ENCODE measurements at places on chromosomes 7 and 10.
A peak's percentile ranks its signal among the peaks of the same experiment; 100 is the strongest.

DNA sequence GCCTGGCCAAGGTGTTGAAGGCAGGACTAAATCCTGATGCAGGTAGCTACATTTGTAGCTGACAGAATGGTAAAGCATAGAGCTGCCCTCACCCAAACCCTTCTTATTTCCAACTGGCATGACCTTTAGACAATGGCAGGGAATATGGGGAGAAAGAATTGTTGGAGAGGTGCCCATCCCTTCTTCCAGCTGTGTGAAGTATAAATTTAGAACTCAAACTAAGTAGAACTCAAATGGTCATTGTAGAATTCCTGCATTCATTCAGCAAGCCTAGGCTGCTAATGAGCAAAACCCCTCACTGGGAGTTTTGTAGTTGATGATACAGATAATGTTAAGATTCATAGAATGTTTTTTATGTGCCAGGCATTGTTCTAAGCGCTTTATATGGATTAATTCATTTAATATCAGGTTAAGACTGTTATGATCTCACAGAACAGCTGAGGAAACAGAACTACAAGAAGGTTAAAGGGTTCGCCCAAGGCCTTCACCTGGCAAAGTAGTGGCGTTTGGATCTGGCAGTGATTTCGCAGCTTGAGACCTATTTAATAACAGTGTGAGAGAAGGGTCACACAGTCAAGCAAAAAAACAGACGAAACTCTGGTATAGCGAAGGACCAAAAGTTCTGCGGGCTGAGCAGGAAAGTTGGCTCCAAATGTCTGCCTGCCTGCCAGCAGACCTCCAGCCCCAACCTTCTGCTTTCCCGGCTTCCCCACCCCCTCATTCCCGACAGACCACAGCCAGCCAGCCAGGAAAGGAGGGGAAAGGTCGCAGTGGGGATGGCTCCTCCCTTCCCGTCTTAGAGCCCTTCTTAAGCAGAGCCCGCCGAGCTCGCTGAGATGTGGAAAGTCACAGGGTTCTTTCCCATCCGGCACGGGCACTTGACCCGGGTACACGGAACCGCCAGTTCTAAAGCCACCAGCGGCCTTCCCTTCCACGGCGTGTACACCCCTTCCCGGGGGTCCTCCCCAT, 1.6 kb upstream of the HILPDA start:
- peak; percentile 16 for DNase-seq

DNA sequence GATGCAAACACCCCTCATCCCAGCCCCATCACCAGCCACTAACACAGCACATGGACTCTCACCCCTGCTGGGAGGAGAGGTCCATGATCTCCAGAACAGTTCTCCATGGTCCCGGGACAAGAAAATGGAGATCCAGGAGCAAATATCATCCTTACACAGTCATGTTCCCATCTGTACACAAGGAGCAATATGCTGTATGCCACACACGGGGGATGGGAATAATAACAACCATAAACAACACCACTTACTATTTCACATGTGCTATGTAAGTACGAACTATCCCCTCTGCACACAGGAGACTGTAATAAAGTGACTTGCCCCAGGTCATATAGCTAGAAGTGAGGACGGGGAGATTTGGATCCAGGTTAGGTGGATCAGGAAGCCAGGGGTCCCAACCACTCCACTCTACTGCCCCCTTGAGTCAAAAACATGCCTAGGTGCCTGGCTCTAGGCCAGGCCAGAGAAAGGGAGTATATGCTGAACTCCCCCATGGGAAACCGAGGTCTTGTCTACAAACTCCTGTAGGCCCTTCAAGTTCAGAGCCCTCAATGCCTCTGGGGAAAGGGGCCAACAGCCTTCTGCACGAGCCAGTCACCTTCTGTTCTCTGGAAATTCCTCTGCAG, 34.1 kb downstream of the LRRC20 start:
- no peak for DNase-seq

GRCh38 chr10:50739618-50740292, at the start of gene ASAH2B:
ASAH2B (plus strand) TSS chr10:50739936; CDS start chr10:50745131, 5,195 bp downstream.
- peak; percentile 48 for DNase-seq

- DNase-seq = peak; percentile 52
Observed at GRCh38 chr10:17835688-17836087, 26.5 kb downstream of the MRC1 start.

- DNase-seq = no peak
Observed at GRCh38 chr10:100729862-100730724, 15.3 kb upstream of the PAX2 start.

GRCh38 chr7:27955011-27955410, 215.0 kb downstream of the TAX1BP1 start:
- no peak for DNase-seq

DNA sequence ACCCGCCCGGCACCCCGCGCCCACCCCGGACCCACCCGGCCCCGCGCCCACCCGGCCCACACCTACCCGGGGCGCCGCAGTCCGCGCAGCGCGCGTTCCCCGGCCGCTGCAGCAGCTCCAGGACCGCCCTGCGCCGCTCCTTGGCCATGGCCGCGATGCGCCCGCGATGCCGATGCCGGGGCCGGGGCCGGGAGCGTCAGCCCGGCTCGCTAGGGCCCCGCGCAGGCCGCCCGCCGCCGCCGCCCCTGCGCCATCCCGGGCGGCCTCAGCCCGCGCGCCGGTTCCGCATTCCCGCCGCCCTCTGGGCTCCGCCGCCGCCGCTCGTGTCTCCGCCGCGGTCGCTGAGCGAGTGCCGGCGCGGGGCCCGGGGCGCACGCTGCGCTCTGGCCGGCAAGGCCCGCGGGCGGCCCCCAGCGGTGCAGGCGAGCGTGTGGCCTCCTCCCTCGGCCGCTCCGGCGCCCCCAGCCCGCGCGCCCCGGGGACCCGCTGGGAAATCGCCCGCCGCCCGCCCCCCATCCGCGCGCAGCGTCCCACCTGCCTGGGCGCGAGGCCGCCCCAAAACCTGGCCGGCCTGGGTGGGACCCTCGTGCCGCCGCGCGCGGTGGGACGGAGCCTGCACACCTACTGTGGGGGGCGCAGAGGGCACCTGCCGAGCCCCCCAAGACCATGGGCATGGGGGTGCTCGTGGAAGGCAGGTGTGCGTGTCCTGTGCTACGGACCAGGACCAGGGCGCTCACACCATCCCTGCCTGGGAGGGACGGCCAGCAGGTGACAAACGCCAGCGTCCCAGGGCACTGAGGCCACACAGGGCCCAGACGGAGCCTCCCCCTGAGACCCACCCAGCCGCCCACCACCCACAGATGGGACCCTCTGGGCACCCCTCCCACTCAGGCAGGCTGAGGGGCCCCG, at the start of gene ADAP1:
TSS of gene ADAP1 (minus strand) at position 351 of the 909 bp plus-strand sequence. CDS start at position 148, 203 bp downstream.
- DNase-seq = no peak

DNA sequence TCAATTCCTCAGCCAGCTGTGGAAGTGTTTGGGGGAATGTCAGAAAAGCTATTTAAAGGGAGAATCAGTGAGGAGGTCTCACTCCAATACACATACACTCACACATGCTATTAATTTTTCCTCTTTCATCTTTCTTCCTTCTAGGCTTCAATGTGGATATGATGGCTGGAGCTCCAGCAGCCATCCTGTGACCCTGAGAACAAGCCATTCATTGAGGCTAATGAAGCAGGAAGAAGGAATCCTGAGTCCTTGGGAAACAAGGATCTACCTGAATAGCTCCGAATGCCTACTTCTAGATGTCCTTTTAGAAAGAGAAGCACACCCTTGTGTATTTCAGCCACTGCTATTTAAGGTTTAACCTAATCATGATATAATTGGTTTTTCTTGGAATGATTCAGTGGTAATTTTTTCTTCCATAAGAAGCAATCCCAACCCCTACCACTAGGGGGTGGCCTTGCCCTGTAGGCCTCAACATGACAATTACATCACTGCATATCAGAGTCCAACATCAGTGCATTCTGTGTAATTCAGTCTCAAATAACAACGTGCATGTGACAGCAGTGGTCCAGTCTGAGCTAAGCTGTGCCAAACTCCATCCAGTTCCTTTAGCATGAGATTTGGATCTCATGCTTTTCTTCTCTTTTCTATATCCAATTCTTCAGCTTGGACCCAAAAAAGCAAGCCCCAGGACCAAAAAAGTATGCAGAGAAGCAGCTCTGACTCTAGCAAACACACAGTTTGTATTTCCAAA, 85.3 kb upstream of the ANKRD1 start:
- peak; percentile 59 for DNase-seq

- DNase-seq = no peak
Observed at GRCh38 chr7:34845666-34846361, 187.8 kb downstream of the NPSR1 start.

DNA sequence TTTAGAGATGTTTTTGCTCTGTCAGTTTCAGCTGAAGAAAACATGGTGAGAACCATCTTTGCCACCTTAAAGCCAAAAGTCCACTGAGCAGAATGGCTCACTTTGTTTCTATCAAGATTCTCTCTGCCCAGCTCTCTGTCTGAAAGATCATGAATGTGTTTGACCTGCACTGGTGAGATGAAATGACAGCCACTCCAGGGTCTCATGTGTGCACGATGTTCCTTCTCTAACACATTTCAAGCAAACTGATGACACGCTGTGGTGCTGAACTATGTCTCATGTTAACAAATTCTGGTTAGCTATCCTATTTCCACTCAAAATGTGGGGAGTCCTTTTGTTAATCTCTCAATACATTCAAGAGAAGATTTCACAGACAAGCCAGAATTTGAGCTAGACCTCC, 260.6 kb downstream of the GLI3 start:
- DNase-seq = no peak

GRCh38 chr7:151552352-151553028, 32.8 kb upstream of the RHEB start:
- no peak for DNase-seq

DNA sequence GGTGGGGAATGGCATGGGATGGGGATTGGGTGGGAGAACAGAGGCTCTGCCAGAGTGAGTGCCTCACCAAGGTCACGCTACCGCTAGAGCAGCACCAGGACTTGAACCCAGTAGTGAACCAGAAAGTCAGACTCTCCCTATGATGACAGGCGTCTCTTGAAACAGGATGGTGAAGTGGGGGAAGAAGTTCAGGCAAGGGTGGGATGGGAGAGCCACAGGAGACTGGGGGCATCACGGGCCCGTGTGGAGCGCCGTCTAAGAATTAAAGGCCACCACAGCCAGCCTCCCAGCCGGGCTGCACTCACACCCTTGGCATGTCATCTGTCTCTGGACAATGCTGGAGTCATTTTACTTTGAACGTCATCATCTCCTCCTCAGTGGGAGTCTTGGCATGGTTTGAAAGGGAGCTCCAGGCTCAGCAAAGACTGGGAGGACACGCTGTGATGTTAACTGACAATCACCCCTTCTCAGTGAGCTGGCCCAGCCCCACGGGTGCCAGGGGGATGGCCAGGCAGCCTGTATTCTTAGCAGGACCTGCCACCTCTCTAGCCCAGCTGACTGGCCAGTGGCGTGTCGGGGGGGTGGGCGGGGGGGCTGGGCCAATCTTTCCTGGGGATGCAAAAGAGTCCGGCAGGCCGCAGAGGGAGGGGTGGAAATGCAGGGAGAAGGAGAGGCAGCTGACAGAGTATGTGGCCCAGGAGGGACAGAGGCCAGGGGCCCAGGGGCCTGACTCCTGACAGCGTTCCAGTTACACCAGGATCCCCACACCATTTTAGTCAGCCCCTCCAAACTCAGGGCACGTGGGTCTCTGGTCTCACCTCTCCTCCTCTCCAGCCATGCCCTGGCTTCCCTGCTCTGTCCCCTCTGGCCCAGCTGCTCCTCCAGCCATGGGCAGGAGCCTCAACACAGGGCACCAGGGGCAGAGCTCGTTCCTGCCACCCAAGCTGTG, 96.2 kb downstream of the VOPP1 start:
- DNase-seq = no peak

- no peak for DNase-seq
Observed at GRCh38 chr7:28939844-28940544, 18.1 kb downstream of the TRIL start.

- no peak for DNase-seq
Observed at GRCh38 chr7:26777385-26777784, 87.0 kb downstream of the SKAP2 start.

DNA sequence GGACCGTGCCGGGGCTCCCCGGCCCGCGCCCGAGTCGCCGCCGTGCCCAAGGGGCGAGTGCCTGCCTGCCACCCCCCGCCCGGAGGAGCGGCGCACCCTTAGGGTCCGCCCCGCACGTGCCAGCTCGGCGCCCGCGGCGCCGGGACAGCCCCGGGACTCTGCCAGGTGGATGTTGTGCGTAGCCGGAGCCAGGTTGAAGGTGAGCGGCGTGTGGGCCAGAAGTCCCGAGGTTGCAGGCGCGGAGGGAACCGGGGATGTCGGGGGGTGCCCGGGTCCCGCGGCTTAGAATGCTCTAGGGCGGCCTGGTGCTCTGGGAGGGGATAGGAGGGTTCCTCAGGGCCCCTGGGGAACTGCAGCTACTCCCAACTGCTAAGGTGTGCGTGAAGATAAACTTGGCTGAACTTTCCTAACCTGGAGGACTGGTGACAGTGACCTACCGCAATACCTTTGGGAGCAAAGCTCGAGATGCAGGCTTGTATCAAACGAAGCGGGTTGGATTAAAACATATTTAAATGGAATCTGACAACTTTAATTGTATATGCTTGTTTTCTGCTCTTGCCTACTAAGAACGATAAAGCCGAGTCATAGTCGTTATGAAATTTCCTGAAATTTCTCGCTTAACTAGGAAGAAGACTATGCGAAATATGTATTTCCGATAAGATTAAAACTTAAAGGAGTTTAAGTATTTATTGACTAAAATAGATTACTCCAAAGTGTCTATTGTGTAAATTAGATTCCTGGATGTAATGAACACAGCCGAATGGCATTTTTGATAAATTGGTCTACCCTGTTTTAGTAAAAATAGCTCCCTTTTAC, at the start of gene CUX1:
TSS of gene CUX1 (plus strand) at position 156 of the 816 bp plus-strand sequence. CDS start at position 170, 14 bp downstream.
- DNase-seq = no peak

- no peak for DNase-seq
Observed at GRCh38 chr10:27601946-27602538, 97.9 kb downstream of the RAB18 start.

- DNase-seq = no peak
Observed at GRCh38 chr10:121838931-121839330, 88.9 kb downstream of the ATE1 start.

GRCh38 chr7:116524609-116525297, at the start of gene CAV1:
CAV1 (plus strand) TSS chr7:116525036; CDS start chr7:116525063, 27 bp downstream.
- DNase-seq = peak; percentile 91

GRCh38 chr10:85430991-85431390, 935.6 kb downstream of the GRID1 start:
- no peak for DNase-seq

DNA sequence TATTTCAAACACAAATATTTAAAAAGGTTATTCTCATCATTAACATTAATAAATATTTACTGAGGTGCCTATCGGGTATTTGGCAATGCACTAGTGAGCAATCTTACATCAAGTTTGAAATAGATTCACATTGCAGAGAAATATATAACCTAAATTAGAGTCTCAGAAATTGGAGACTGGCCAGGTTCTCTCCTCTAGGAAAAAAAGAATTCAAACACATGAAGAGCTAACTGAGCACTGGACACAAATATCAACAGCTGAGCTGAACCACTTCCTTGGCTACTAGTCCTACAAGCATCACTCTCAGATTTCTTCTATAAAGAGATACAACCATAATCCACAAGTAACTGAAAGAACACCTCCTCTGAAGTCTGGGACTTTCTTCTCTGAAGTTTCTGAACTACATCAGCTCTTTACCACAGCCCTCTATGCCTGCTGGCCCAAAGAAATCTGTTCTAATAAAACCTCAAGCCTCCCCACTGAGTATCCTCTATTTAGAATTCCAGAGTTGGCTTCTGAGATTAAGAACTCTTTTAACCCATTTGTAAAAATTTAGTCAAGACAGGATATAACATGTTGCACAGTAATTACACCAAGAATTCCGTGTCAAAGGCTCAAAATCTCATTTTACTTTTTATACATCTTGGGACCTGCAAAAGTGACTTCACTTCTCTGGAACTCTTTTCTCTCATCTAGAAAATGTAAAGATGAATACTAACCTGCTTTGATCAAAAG, 45.2 kb downstream of the MTERF1 start:
- no peak for DNase-seq
